Hematopoietic multipotent progenitor cell treated with erythropoietin and hydrocortisone succinate and interleukin-3 and kit ligand, for 8 days (in vitro differentiated cells): ENCODE measurements at places on chromosomes 12 and 14.
A peak's percentile ranks its signal among the peaks of the same experiment; 100 is the strongest.

- peak; percentile 52 for DNase-seq
Observed at GRCh38 chr12:5428332-5429221, 3.3 kb upstream of the NTF3 start.

- peak; percentile 25 for DNase-seq
Observed at GRCh38 chr14:52013984-52014600, 24.7 kb downstream of the RTRAF start.

GRCh38 chr12:47938594-47938993 lies 24.8 kb upstream of the TMEM106C start:
- DNase-seq: no peak

DNA sequence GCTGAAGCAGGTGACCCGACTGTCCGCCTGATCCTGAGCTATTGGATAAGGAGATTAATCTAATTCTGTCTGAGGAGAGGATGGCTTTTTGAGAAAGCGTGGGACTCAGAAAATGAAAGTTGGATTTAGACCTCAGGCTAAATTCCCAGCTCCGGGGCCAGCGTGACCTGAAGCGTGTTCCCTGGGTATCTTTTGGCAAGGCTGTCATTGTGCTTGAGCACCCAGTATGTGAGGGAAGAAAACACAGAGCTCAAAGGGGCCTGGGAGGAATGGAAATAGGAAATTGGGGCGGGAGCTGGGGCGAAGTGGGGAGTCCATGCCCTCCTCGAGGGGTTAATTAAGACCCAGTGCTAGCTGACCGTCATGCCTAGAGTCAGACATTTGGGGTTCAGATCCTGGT lies 17.5 kb upstream of the CCDC63 start:
- no peak for DNase-seq

GRCh38 chr12:88391556-88391955 lies 188.7 kb downstream of the KITLG start:
- DNase-seq: no peak

DNA sequence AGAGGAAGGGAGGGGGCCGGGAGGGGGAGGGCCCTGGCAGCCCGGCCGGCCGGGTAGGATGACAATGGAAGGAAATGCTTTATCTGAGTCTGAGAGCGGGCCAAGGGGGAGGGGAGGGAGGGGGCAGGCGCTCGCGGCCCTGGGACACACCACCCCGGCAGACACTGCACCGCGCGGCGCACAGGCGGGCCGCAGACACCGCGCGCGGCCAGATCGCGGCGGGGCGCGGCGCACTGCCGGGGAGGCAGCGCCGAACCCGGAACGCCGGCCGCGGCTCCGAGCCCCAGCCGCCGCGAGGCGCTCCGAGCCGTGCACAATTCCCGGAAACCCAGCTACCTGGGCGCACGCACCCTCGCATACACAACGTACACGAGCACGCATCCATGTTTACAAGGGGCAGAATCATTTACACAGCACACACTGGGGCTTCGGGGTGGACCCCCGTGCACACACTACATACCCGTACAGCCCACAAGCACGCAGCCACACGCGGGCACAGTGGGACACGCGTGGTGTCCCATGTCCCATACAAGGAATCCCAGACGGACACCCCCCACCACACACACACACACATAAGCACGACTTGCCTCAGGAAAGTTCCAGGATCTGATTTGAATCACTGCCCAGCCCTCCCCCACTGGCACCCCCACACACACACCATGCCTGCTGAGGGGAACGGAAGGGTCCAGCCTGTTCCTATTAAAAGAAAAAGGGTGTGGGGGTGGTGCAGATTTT lies at the start of gene HDAC7:
HDAC7 (minus strand) TSS at position 8 of the 735 bp plus-strand sequence. CDS start 118 bp downstream, outside the sequence.
- peak; percentile 84 for DNase-seq

GRCh38 chr12:15253990-15254389 lies 32.8 kb upstream of the RERG start:
- DNase-seq: no peak
